ENCODE measurements at places on chromosomes 2 and 18.

- no peak for DNase-seq
These were observed 557.7 kb upstream of the CHAC2 start for GRCh38 chr2:53209679-53210458.

DNA sequence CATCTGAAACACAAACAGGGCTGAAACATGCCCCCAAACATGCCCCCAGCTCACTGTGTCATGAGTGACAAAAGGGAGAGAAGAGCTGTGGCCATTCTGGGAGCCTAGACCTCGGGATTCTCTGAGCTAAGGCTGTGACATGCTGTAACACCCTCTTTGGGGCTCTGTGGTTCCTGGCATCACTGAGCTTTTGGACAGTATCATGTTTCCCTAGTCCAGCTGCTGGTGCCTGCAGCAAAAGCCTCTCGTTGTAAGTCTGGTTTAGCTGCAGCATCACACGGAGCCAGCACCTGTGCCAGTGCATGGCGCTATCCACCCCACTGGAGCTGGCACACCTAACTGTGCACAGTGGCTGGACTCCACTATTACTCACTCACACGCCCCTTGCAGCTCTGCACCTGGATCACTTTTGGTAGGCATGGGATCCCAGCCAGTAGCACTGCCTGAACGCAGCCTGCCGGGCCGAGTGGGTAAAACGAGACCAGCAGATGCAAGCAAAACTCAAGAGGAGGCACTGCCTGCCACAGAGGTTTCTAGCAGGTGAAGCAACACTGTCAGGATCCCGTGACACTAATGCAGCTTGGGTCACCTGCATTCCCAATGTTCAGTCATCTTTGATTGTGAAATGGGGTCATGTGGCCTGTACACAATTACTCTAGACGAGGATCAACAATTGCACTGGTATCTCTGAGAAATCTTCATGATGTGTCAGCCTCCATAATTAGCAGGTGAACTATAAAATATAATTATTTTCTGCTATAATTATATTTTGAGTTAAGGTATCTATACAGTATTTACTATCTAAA lies 547.2 kb downstream of the ZNF804A start:
- DNase-seq = no peak

GRCh38 chr18:31241900-31242409 lies 76.0 kb upstream of the DSG1 start:
- DNase-seq = no peak

DNA sequence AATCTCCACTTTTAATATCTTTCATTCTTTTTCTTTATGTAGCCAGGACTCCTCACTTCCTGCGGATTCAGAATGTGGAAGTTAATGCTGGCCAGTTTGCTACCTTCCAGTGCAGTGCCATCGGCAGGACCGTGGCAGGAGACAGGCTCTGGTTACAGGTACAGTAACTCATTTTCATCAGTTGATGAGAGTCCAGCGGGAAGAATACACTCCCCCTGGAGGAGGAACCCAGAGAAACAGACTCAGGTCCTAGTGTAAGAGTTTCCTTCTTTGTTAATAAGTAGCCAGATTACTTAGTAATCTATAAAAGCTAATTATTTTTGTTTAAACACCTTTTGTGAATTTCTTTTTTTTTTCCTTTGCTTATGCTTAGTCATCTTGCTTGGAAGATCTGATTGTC lies 359.4 kb downstream of the PTPRM start:
- DNase-seq = no peak

DNA sequence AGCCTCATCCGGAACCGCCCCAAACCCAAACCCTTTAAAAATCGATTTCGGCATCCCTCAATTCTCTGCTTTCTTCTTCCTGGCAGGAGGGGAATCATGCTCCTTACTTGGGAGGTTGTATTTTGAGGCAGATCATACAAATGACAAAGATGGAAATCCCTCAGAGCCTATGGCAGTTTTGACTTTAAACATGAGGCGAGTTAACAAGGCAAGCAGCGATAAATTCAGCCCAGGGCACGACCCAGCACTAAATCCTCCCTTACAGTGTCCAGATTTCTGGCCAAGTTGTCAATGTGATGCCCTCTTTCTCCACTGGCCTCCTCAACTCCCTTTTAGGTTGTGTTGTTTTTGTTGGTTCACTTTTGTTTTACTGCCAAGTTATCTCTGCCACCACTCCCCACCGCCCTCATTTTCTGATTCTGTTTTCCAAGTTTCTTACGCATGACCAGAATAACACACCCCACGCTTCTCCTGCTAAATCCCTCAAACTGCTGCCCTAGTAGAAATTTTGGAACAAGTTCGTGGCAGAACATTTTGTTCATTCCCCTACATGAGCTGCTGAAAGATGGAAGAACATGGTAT lies 68.3 kb downstream of the CTAGE1 start:
- DNase-seq = no peak

GRCh38 chr18:7856733-7857132 lies 289.6 kb downstream of the PTPRM start:
- no peak for DNase-seq

DNA sequence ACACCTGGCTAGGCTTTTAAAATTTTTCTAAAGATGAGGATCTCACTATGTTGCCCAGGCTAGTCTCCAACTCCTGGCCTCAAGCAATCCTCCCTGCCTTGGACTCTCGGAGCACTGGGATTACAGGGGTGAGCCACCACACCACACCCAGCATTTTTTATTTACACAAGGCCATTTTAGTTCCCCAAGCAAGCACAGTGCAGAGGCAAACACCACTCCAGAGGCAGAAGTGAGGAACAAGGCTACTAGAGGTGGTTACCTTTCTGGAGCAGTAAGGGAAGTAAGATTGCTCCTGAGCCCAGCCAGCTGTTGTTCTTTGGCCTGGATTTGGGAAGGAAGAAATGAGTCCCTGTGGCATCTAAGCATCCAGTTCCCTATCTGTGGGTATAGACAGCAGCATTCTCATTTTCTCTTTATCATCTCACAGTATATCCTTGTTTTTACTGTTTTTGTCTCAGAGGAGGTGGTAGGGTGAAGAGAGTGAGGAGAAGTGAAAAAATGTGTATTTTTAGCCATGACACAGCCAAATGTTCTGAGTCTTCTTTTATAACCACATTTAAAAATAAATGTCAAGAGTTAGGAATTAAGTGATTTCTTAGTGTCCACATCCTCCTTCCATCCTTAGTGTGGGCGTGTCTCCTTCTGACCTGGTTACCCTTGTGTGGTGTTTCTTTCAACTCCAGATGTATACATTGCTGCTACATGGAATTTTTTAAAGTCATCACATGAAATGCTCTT lies 10.5 kb upstream of the TTC39C start:
- DNase-seq = no peak

DNA sequence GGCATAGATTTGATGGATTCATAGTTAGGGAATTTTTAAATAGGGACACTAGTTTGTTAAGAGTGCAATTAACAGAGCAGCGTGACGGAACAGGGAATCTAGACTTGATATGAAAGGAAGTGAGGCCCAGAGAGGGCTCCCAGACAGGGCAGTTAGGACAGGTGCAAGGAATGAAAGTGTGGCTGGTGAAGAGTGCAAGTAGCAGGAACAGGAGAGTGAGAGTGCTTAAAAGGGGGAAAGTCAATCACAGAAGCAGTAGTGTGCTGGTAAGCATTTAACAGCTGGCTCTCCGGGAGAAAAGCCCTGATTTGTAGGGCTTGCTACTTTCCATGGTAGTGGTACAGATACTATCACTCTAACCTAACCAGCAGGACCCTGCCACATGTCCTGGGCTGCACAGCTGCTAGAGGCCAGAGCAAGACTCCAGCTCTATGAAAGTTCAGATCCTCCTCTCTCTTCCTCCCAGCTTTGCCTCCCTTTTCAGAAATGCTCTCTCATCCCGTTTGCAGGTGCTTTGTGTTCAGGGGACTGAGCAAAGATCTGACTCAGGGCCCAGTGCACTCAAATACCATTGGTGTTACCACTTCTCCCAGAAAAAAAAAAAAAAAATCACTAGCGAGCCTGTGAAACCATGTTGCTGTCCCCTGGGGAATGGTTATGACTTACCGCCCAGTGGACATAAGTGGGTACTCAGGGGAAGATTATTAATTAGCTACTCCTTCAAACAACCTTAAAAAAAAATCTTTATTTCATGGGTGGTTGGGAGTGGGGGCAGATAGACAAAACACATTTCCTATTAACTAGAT lies 18.1 kb upstream of the GCFC2 start:
- DNase-seq = no peak

DNA sequence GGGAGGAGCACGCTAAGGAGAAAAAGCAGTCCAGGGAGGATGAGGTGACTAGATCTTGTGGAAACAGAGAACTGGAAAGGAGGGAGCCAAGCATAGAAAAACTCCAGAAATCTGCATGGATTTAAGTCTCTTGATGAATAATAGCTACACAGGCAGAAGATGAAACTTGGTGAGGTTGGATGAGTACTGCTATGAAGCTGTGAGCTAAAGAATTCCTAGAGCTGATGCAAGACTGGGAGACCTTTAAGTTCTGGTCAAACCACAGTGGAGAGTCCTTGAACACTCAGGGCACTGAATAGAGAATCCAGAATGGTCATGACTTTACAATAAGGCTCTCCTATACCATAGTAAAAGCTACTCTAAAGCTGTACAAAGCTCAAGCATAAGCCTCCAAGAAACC lies 18.4 kb upstream of the PIEZO2 start:
- peak; percentile 32 for DNase-seq

GRCh38 chr18:11327391-11328009 lies 178.1 kb upstream of the PIEZO2 start:
- no peak for DNase-seq

- no peak for DNase-seq
These were observed 48.8 kb downstream of the MCFD2 start for GRCh38 chr2:46866770-46867246.

DNA sequence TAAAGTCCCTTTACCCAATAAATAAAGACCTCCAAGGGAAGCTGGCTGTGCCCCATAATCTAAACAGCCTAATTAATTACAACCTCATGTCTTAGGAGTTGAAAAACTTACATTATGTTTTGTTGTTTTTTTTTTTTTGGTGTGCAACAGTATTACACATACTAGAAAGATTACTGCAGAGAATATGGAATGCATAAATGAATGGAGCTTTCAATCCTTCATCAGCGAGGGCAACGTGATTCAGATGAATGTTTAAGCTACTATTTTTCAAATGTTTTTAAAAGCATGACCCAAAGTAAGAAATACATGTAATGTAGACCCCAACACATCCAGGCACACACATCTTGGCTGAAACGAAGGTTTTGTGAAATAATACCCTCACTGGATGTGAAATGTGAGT lies 167.1 kb upstream of the FN1 start:
- no peak for DNase-seq

DNA sequence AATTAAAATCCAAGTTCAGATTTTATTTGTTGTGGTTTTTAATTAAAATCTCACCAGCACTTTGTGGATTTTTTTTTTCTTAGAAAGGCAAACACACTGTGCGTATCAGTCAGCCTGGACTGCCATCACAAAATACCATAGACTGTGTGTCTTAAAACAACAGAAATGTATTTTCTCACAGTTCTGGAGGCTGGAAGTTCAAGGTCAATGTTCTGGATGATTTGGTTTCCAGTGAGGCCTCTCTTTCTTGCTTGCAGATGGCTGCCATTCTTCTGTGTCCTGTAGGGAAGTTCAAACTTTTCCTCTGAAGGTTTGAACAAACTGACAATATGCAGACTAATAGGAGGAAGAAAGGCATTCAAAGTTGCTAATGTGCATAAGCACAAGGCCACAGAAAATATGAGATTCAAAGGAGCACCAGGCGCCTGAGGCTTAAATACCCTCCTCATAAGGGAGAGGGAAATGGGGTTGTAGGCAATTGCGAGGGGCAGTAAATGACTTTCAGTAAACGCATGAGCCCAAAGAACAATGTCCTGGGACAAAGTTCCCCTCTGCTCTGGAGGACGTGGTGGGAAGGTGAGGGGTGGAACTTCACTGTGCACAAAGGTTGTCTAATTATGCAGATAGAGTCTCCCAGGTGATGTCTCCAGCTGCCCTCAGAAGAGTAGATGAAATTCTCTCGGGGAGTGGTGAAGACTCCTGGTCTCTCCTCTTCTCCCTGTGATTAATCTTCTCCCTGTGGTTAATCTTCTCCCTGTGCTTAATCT lies 26.5 kb upstream of the KCNF1 start:
- no peak for DNase-seq

GRCh38 chr18:57051657-57052044 lies 95.2 kb upstream of the BOD1L2 start:
- DNase-seq = no peak

DNA sequence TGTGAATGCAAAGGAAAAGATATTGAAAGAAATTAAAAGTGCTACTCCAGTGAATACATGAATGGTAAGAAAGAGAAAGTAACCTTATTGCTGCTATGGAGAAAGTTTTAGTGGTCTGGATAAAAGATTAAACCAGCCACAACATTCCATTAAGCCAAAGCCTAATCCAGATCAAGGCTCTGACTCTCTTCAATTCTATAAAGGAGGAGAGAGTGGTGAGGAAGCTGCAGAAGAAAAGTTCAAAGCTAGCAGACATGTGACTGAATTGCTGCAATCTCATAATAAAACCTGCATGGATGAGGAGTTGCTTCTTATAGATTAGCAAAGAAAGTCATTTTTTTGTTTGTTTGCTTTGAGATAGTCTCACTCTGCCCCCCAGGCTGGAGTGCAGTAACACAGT lies 130.2 kb downstream of the DNAH6 start:
- no peak for DNase-seq

GRCh38 chr18:28112056-28112470 lies 64.9 kb downstream of the CDH2 start:
- DNase-seq = peak; percentile 57

DNA sequence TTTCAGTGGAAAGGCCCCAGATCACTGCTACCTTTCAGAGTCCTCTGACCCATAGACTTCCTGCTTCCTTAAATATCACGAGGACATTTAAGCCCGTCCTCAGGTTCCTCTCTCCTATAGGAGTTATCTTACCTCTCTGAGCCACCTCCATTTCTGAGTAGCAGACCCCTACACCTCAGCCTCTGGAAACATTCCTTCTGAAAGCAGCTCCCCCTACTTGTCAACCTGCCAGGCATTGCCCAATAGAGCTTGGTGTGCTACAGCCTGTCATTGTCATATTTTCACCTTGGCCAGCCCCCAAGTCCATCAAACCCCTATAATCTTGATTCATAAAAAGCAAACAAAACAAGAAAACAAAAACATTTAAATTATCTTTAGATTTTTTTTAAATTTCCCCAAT lies 717.9 kb upstream of the SLC8A1 start:
- DNase-seq = no peak

Measured in fibroblast of skin of left quadriceps (primary cell).